Hepatic stellate cell (primary cell): ENCODE measurements at places on chromosomes 6 and 20.

- no peak for DNase-seq
These were observed 29.8 kb downstream of the EPM2A start for GRCh38 chr6:145705561-145705960.

DNA sequence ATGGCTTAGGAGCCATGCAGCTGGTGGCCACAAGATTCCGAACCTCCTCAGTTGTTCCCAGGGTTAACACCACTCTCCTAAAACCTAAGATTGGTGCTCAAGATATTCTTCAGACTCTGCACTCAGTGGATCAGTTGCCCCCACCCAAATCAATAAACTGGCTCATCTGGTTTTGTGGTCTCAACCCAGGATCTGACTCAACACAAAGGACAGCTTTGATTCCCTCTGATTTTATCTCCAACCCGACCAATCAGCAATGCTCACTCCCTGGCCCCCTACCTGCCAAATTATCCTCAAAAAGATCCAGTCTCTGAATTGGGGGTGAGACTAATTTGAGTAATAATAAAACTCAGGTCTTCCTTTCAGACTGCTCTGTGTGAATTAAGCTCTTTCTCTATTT lies 137.5 kb downstream of the EYS start:
- no peak for DNase-seq

DNA sequence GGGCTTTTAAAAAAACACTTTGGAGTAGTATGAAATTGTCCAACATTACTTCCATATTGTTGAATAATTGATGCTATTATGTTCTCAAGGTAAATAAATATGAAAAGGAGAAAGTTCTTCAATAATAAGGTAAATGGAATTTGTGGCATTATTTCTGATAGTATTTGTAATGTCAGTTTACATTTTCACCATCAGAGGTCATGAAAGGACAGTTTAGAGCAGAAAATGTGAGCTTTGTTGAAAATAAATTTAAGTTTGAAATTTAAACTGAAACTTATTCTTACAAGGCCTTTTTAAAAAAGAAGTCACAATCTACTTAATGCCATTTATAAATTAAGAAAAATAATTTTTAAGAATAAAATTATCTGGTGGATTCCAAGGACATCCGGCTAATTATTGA lies 15.8 kb upstream of the CEP162 start:
- no peak for DNase-seq

DNA sequence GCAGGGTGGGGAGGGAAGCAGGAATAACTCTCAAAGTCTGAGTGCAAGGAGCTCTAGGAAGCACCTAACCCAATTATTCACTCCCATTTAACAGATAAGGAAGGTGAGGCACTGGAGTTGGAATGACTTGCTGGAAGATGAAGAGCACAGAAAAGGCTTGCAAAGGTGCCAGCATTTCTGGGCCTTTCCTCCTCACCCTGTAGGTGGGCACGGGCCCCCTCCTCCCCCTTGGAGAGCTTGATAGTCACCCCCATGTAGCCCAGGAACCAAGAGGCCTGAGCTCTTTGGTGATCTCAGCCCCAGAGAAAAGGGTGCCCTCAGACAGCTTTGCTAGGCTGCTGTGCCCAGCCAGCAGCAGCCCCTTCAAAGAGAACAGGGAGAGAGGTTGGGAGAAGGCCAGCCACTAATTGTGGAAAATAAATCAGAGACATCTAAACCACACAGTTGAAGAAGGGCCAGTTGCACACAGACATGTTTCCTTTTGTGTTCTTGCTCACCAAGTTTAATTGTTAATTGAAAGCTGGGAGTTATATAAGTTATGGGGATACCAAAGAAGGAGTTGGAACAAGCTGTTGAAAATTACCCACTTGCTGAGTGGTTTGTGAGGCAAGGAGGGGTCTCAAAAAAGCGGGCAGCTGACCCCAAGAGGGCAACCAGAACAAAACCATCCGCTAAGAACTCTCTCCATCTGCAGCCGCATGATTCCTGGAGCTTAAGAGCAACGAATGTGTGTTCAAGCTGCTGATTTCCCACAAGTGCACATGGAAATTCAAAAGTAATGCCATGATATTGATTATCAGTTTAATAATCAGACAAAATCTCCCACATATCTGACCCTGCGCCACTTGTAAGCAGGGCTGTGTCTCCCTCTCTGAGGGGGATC lies 77.0 kb downstream of the MRPL14 start:
- DNase-seq: no peak

GRCh38 chr6:15232836-15233510 lies 12.9 kb upstream of the JARID2 start:
- DNase-seq: no peak

DNA sequence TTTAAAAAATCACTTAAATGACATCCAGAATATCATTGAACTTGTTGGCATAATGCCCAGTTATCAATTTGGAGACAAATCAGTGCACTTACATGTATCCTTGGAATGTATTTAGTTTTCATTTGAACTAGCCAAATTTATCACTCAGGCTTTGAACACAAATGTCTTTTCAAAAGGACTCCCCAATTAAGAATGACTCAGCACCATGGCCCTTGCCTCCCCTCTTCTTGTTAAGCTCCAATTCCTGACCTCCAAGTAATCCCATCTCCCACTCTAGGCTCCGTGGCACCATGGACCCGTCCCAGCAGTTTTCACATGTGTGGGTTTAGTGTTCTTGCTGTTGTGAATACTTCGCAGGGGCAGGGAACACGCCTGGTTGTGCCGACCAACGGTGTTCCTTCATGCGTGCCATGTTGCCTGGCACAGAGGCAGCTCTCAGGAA lies 2.7 kb downstream of the AKAP12 start:
- DNase-seq: no peak

DNA sequence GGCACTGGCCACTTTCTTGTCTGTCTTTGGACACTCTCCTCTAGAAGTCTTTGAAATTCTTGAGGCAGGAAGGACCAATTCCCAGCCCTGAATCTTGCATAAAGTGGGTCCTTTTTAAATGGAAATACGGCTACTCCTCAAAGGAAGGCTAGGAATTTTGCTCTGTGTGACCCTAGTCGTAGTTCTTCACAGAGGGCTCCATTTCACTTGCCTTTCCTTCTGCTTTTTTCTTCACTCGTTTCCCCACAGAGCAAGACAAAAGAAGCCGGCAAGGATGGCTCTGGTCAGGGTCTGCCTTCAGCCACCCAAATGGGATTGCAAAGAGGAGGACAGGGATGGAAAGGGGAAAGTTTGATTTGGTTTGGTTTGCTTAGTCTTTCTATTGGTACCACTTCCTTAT lies 25.8 kb downstream of the HLA-E start:
- DNase-seq: no peak
